ENCODE measurements at places on chromosomes 7 and 10.

- DNase-seq, result no peak
These were observed 21.7 kb downstream of the SCD start for GRCh38 chr10:100368721-100369120.

GRCh38 chr7:121186746-121187145 is 142.1 kb upstream of the WNT16 start:
- no peak for DNase-seq

DNA sequence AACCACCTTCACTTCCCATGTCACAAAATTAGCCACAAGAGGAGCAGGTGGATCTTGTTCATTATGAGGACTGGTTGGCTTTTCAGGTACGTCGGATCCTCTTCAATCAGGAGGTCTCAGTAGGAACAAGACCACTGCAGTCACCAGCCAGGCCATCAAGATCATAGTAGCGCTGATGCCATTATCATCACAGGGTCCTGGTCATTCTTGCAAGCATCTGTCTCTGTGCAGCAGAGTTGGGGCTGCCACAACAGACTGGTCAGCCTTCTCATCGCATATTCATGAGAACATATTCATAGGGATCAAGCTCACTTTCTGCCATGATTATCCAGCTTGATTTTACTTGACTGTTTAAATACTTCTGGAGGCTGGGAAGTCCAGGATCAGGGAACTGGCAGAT is 67.1 kb downstream of the ADCYAP1R1 start:
- no peak for DNase-seq

DNA sequence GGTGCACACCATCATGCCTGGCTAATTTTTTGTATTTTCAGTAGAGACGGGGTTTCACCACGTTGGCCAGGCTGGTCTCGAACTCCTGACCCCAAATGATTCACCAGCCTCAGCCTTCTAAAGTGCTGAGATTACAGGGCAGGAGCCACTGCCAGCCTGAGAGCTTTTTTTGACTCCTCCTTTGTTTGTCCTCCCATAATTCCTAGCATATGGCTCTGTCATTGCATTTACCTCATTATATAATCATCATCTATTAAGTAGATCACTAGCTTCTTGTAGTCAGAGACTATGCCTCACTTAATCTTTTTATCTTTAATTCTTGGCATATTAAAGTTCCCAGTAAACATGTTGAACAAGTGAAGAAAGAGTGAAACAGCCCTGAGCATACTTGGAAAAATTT is 82.1 kb downstream of the CPEB3 start:
- DNase-seq, result no peak

DNA sequence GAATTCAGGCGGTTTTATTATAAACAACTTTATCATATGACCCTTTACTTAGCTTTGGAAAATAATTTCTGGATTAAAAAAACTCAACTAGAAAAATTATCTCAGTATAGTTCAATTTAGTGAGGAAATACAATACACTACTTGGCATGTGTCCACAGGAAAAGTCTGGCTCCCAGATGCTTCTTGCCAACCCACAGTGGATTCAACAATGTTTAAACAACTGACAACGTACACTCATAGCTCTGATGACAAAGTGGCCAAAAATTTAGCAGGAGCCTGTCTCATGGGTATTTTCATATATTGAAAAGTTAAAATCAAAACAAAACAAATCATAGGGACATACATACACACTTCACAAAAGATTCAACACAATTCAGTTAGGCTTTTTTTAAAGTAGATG is 158.8 kb downstream of the SKAP2 start:
- no peak for DNase-seq

DNA sequence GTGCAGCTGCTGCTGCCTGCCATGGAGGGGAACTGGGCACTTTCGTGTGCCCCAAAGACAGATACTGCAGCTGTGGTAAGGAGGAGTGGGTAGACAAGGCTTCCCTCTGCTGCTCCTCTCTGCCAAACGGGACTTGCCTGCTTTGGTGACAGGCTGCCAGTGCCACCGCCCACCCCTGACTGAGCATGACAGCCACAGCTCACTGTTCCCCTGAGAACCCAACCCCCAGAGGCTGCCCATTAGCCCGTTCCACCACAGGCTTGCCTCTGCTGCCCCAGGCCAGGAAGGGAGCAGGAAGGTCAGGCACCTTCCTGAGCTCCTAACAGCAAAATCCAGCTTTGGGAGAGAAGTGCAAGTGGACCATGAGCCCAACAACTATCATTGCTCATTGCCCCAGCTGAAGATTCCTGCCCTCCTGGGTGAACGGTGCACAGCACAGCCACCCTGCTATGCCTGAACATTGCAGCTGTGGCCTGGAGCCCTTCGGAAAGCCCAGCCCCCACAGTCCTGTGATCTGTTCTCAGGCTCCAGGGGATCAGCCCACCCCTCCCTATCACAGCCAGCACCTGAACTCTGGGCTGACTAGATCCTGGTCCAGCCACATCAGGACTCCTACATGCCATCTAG is 58.7 kb upstream of the ANTXRL start:
- peak; percentile 2 for DNase-seq

- DNase-seq, result no peak
These were observed 9.0 kb downstream of the TACR2 start for GRCh38 chr10:69407621-69408301.

DNA sequence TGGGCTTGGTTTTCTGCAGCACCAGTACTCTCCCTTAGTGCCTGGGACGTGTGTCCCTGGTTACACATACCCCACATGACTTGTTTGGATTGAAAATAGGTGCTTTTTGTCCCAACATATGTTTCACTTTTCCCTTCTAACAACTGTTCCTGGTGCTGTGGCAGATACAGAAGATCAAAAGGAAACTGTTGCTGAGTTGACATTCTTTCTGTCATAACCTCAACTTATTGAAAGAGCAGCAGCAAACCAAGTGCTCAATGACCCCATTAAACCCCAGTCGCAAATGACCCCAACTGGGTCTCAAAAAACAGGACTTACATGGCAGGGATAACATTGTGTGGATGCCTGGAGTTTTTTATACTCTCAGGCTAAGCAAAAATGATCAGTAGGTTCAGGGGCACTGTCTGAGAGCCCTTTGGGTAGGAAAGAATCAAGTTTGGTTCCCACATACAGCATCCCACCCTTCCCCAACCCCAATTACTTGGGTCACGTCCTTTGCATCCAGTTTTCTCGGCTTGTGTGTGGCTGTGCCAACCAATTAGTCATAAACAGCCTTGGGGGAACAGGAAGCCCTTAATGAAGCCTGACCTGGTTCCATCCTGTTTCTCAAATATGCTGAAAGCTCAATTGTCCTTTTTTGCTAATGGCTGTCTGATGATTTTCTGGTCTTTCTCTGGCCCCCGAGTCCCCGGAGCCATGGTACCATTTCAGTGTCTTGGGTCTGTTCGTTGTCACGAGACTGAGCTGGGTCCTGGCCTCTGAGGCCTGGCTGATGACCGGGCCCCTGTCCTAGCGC is 4.9 kb downstream of the HKDC1 start:
- no peak for DNase-seq

- DNase-seq, result no peak
These were observed 65.5 kb downstream of the OSBPL3 start for GRCh38 chr7:24914465-24914859.

DNA sequence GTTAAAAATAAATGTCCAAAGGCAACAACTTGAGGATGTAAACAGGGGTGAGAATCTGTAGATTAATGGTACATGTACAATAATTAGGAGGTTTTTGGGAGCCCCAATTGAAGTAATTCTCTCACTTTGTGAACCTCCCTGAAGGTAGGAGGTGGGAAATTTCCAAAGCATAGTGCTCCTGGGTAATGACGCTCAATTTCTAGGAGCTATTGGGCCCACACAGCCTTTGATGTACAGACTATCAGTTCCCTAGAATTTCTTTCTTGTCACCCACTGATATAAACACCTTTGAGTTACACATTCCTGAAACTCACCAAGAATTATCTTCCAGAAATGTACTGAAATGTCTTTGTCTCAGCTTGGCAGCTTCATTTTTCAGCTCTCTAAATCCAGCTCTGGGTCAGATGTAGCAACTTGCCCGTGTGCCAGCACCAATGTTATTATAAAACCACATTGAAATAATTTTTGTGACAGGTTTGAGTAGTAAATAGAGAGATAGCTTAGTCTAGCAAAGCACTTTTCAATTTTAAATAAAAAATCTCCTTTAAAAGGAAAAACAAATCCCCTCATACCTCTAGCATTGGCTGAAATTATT is 36.6 kb upstream of the GALNT17 start:
- DNase-seq, result no peak

DNA sequence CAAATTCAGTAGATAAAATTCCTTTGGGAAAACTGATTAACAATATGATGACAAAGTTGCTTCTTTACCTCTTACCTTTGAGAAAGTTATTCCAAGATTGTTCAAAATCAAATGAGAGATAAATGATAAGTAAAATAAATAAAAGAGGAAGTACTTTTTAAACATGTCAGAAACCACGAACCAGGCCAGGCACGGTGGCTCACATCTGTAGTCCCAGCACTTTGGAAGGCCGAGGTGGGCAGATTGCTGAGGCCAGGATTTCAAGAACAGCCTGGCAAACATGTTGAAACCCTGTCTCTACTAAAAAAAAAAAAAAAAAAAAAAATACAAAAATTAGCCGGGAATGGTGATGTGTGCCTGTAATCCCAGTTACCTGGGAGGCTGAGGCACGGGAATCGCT is 296.6 kb downstream of the HGF start:
- no peak for DNase-seq

- DNase-seq, result no peak
These were observed 22.0 kb downstream of the CYTH3 start for GRCh38 chr7:6250364-6250833.

DNA sequence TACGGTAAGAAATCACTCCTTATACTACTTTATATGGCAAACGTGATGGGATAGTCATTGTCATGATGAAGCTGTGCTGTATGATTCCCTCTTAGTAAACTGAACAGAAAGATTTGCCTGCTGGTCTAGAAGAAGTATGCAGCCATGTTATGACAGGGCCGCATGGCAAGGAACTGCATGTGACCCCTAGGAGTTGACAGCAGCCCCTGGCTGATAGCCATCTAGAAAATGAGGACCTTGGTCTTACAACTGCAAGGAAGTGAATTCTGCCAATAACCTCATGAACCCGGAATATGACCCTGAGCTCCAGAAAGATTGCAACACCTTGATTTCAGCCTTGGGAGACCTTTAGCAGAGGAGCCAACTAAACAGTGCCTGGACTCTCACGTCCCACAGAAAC is 193.3 kb downstream of the SEMA3E start:
- no peak for DNase-seq

DNA sequence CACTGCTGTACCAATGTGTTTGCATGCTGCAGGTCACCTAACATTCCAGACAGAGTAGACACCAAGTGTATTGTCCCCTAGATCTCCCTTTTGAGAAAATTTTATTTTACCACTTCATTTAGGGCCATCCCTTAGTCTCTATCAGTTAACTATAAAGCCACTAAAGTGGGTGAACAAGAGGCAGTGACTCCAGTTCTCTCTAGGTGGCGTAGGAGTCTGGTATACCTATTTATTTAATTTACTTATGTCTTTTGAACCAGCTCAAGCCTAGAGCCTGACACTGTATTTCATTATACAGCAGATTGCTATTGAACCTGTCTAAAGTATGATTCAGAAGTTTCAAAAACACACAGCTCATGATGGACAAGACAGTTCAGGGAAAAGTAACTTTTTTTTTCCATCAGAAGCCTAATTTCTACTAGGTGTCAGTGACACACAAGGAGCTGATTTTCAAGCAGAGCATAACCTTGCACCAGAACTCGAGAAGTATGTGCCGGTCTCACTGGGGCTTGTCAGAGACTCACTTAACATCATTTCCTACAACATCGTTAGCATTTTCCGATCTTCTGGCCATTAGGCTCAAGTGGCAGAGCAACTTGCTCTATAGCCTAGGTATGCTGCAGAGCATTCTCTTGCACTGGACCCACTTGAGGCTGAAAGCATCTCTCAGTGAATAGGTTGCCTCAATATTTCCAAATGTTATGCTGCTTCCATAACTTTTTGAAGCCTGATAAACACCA is 175.4 kb downstream of the CDC14C start:
- DNase-seq, result no peak
